ENCODE measurements at places on chromosomes 16 and 17.

- DNase-seq, result no peak
These were observed 26.6 kb downstream of the PEMT start for GRCh38 chr17:17564896-17565295.

GRCh38 chr17:64064331-64064730, 43.9 kb upstream of the ICAM2 start:
- DNase-seq, result no peak

DNA sequence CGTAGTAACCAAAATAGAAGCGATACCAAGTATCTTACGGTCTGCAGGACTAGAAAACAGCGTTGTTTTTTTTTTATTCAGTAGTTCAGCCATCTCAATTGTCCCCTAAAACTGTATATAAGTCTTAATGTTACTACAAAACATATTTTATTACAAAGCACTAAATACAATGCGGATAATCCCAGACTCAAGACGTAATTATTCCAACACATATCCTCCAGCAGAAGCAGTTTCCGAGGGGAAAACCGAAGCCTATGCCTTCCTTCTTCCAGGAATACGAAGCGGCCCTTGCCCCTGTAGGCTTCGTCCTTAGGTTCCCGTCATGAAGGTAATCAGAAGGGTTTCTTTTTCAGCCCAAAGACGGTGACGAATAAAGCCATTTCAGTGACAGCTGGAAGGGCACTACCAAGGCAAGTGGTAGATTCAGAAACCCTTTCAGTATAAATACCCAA, 2.3 kb downstream of the TMEM107 start:
- no peak for DNase-seq

GRCh38 chr16:56388209-56388608, 37.1 kb downstream of the AMFR start:
- DNase-seq, result peak; percentile 27

- DNase-seq, result no peak
These were observed 73.9 kb upstream of the SOX9 start for GRCh38 chr17:72046643-72047612.

DNA sequence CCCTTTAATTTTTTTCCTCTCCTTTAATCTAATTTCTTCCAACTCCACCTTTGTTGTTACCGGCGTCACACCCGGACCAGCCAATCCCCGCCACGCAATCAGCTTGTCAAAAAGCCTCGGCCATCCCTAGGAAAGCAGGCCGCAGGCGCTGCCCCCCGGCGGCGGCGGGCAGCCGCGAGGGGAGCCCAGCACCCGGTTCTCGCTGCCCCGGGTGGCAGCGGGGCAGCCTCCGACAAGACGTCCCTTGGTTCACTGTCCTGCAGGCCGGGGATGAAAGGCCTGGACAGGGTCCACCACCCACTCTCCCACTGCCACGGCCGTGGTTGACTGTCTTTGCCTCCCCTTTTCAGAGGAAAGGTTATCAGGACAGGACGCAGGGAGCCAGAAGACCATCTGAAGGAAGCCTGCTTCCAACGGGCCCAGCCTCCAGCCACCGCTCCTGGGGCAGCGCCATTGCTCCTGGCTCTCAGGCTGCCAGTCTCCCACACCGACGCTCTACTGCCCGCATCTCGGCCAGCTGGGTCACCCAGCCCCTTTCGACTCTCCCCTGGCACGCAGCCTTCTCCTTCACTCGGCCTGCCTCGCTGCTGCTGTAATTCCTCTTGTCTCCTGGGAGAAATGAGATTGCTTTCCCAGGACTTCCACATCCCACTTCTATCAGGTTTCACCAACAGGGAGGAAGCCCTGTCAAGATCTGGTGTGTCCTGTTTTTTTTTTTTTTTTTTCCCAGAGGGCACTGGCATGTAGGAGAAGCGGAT, 2.8 kb upstream of the UBTF start:
- DNase-seq, result peak; percentile 81

- DNase-seq, result no peak
These were observed 217.5 kb upstream of the CHMP6 start for GRCh38 chr17:80774146-80774545.
